ENCODE measurements at places on chromosomes 16 and 17.

GRCh38 chr16:72404299-72404698, 232.3 kb upstream of the PMFBP1 start:
- no peak for DNase-seq

DNA sequence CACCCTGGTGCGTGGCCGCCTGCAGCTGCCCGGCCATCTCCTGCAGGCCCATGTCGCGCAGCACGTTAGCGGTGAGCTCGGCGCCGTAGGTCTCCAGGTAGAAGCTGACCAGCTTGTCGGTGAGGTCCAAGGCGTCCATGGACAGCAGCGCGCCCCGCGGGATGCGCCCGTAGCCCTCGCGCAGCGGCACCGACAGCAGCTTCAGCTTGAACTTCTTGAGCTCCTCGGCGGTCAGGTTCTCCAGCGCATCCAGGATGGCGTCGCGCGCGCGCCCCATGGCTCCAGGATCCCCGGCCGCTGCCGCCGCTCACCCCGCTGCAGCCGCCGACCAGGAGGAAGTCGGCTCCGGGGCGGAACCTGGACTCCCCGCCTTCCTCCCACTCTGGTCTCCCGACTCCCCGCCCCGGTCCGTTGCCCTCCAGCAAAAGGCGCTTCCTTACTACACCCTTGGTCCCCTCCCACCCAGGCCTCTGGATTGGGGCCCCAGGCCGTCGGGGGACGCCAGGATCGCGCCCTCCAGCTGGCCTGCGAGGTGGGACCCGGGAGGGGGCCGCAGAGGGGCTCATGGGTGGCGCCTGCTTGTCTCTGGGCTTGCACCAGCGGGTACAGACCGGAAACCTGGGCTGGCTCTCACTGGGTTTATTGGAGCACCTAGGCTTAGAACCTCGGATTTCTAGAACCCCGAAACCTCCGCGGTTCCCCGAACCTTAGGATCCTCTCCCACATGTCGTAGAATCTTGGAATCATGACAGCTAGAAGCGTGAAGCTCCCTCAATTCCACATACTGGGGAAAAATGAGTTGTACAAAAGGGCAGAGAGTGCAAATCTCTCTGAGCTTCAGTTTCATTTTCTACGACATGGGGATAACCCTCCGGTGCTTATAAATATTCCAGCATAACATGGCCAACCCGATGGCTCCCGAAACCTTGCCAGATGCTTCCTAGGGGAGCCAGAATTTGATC, at the start of gene PYCARD:
Gene PYCARD (minus strand): TSS at position 347 of the 962 bp plus-strand sequence. CDS start 70 bp downstream, at position 277.
- DNase-seq = no peak

DNA sequence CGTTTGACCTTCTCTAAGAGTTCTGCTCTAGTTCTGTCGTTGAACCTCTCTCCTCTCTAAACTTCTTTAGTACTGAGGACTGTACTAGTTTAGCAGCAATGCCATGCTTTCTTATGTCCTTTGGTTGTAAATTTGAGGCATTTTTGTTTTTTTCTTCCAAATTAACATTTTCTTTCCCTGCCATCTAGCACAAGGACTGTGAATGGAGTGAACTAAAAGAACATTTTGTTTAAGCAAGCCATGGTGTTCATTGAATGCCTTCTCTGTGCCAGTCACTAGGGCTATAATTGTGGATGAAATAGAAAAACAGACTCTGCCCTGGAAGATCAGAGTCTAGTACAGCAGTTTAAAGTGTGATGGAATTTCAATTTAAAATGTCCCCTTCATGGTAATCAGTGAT, 137.9 kb downstream of the FTO start:
- no peak for DNase-seq

GRCh38 chr16:17346621-17347569, 123.9 kb downstream of the XYLT1 start:
- DNase-seq = no peak

DNA sequence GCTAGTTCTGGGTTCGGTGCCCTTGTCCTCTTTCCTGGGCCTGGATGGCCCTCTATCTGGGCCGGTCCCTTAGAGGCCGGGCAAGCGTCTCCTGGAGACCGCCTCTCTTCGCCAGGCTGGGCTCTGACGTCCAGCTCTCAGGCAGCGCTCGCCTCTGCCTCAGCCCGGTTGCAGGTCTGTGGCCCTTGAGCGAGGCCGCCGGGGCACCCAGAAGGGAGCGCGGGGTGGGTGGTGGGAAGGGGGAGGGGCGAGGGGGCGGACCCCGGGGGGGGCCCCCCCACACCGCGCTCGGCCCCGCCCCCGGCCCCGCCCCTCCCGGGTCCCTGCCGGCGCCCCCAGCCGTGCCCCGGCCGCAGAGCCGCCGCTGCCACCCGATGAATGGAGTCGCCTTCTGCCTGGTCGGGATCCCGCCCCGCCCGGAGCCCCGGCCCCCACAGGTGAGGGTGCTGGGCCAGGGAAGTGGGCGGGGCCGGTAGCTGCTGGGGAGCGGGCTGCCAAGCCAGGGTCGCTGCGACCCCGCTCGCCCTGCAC, at the start of gene ARHGAP23:
Gene ARHGAP23 (plus strand): TSS at position 353 of the 531 bp plus-strand sequence. CDS start 22 bp downstream, at position 375.
- DNase-seq = no peak

DNA sequence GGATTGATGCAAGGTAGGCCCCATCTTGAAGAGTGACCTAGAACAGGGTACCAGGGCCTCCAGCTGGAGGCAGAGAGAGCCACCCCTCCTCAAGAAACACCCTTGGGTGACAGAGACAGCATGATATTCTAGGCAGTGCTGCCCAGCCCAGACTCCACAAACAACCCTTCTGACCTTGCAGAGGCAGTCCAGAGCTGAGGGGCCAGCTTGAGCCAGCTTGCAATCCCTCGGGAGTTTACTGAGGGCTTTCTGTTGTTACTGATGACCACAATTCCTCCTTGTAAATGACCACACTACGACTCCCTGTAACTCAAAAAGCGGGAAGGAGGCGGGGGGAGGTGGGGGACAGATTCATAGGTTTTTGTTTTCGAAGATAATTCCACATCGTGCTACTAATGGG, 18.6 kb upstream of the MNT start:
- DNase-seq = no peak

DNA sequence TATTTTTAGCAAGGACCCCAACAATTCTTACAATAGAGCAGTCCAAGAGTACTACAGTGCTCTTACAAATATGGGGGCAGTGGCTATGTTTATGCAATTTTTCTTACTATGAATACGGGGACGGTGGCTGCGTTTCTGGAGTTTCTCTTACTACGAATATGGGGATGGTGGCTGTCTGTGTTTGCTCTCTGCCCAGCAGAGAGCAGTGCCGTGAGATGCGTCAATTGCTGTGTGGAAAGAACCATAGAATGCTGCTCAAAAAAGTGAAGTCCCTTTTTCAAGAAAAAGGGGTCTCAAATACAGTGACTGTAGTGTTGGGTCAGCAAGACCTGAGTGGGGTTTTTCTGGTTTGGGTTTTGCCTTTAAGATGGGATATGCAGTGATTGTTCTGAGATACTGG, 53.9 kb downstream of the KNOP1 start:
- DNase-seq = no peak

DNA sequence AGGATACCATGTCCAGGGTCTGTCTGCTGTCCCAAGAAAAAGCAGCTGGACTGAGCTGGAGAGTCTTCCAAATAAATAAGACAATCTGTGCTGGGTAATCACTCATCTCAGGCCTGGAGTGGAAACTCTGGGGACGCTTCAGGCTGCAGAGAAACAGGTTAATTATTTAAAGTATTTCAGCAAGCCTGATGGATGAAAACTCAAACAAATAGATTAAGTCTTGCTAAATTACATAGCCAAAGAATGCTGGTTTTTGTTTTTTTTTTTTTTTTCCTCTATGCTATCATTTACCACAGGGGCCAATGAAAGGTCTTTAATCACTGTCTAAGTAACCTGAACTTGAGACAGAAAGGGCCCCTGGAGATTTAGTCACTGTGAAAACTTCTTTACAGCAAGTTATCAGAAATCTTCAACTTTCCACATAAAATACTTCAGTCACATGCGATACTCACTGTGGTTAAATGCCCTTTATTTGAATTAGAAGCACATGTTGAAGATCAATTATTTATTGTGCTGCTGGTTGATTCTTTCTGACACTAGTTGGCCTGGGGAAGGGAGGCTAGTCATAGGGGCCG, 31.0 kb upstream of the KCNJ2 start:
- DNase-seq = peak; percentile 14

DNA sequence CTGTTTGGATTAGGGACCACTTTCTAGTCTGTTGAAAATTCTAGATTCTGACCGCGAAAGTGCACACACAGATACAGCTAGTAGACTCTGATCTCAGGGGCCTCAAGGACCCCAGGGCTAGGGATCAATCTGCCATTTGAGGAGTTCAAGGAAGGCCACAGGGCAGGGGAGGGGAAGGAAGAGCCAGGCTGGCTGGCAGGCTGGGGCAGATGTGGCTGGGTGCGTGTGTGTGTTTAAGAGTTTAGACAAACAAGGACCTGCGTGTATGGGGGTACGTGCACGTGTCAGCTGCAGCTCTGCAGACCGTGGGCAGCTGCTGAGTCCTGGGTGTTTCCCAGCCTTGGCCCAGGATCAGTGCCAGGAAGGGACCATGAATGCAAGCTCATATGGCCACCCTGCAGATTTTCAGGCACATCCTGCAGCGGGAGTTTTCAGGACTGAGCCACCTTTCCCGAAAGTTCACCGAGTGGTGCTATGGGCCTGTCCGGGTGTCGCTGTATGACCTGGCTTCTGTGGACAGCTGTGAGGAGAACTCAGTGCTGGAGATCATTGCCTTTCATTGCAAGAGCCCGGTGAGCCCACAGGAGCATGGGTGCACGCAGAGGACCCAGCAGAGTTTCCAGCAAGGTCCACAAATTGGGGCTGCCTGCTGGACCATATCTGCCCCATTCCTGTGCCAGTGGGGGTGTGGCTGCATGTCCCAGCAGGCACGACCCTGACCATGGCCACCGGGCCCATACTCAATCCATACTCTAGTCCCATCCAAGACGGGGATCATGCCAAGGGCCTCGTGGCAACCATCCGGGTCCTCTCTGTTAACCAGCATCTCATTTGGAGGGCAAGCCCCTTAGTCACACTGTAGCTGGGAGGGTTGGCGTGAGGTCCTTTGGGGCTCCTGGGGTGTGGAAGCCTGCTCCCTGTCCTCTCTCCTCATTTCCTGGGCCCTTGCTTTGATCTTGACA, 10.6 kb downstream of the TRPV2 start:
- no peak for DNase-seq

GRCh38 chr16:49876716-49877129, 20.8 kb upstream of the ZNF423 start:
- DNase-seq = no peak

GRCh38 chr17:21119247-21119918, 7.4 kb upstream of the DHRS7B start:
- DNase-seq = no peak

DNA sequence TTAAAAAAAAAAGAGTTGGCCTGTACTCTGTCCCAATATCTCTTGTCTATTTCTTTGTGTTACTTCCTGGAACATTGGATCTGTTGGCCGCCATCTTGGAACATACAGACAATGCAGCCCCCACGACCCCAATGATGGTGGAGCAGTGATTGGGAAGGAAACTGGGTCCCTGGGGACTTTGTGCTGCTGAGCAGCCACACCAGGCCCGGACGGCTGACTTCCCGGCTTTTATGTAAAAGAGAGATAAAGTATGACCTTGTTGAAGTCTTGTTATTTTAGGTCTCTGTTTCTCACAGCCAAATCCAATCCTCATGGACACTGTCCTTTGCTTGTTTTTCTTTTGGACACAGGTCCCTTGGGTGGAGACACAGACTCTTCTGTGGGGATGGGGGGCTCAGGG, 204.5 kb downstream of the SALL1 start:
- no peak for DNase-seq
